Stimulated activated CD8-positive, alpha-beta memory T cell treated with anti-CD3 and anti-CD28 coated beads, Interleukin-4, amount 100 ng/mL, for 4 hours (primary cell): ENCODE measurements at places on chromosomes 4 and X.

- no peak for DNase-seq
Observed at GRCh38 chr4:953574-953915, 19.8 kb downstream of the DGKQ start.

GRCh38 chr4:38101563-38101962 lies 141.4 kb downstream of the PTTG2 start:
- no peak for DNase-seq

- no peak for DNase-seq
Observed at GRCh38 chr4:169033660-169034059, 23.6 kb upstream of the CBR4 start.

DNA sequence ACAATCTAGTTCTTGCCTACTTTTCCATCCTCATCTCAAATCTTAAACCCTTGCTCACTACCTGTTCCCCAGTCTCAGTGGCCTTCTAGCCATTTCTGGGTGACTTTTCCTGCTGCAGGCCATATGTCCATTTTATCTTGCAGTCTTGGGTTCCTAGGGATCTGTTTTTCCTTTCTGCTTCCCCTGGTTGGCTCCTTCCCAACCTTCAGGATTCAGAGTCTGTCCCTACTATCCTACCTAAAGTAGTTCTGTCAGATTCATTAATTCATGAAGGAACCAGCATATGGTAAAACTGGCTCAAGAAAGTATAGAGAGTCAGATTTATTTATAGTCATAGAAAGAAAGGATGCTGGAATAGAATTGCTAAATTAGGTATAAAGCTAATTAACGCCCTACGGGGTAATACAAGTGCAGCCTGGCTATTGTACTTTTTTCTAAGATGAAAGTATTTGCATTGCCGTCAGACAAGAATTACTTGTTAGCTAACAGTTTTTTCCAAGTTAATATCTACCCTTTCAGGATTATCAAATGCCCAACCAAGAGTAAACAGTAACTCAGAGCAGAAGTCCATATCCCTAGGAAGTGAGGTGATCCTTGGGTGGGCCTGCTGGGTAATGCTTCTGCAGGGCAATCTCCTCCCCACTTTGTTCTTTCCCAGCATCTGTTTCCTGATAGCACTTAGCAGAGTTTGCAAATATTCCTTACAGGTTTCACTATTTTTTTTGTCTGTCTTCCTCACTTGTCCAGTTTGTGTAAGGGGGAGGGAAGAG lies 63.6 kb downstream of the REPS2 start:
- DNase-seq = no peak

DNA sequence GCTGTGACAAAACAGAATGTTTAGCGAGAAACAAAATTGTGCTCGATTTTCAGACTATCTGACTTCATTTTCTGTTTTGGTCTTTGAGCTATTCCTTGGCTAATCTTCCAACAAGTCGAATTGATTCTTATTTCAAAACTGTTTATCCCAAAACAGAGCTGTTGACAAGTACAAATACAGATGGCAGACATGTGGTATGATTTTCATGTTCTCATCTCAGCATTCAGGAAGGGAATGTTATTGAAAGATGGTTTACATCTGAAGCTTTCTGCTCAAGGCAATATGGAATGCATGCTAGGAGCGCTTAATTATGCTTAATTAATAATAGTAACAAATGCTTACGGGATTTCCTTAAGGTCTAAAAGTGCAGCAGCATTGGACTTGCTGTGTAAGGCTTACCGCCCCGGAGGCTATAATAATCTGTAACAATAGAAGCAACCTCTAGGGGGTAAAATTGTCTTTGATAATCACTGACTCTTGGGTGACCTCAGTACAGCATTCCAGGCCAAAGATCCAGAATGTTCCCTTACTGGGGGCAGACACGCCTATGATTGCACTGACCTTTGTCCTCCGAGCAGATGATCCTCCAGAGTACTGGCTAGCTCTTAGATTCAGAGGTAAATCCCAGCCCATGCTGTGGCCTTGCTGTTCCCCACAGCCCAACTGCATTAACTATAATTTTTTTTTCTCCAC lies 16.4 kb downstream of the LSM6 start:
- DNase-seq = no peak
